Regular cardiac myocyte (primary cell): ENCODE measurements at places on chromosomes 2 and 18. TPM values are rescaled to one million over a fixed set of nuclear protein-coding genes. Genes with fewer than 3 reads are reported as not detected.

The ADGRF3 gene
- under 0.01 TPM in 2 replicates for total RNA-seq

The MRPL19 gene
- total RNA-seq = 35.0 and 49.1 TPM in 2 replicates

The AQP4 gene
- under 0.01 TPM in 1 of 2 replicates, not detected in the other for total RNA-seq

The THUMPD2 gene
- total RNA-seq = 5.9 and 11.0 TPM in 2 replicates

The KCNE4 gene
- 45.4 and 151 TPM in 2 replicates for total RNA-seq

The CLEC4F gene
- total RNA-seq = not detected in 2 replicates

The LRATD1 gene
- under 0.01 TPM in 2 replicates for total RNA-seq

The TEX261 gene
- 31.9 and 33.5 TPM in 2 replicates for total RNA-seq

The STON1 gene
- 3.6 and 20.0 TPM in 2 replicates for total RNA-seq

The HSBP1L1 gene
- 0.77 and 3.4 TPM in 2 replicates for total RNA-seq

The PAX8 gene
- 0.38 and 1.1 TPM in 2 replicates for total RNA-seq

The INHA gene
- total RNA-seq = 0.56 TPM in 1 of 2 replicates, not detected in the other

The ARHGEF33 gene
- under 0.01 and 0.85 TPM in 2 replicates for total RNA-seq

The KCNK3 gene
- 0.38 and 2.0 TPM in 2 replicates for total RNA-seq

The DSG4 gene
- not detected in 2 replicates for total RNA-seq

The ASTL gene
- total RNA-seq = under 0.01 TPM in 1 of 2 replicates, not detected in the other

The SH3RF3 gene
- total RNA-seq = 2.8 and 2.9 TPM in 2 replicates

The SERPINB12 gene
- total RNA-seq = not detected in 2 replicates
